ENCODE measurements at places on chromosomes 5 and 9. TPM values are rescaled to one million over a fixed set of nuclear protein-coding genes. Genes with fewer than 3 reads are reported as not detected.

PTGES gene
- polyA plus RNA-seq = 22.0 TPM

- peaks cover 8% of the 10 kb centered on the region for H3K4me1 ChIP-seq
- H3K4me3 ChIP-seq = no peak overlapping the region
- no peaks in the 10 kb centered on the region for H3K36me3 ChIP-seq
- H3K27ac ChIP-seq = no peak overlapping the region
Observed at GRCh38 chr5:163497315-163497714, 8.1 kb upstream of the MAT2B start.

DNA sequence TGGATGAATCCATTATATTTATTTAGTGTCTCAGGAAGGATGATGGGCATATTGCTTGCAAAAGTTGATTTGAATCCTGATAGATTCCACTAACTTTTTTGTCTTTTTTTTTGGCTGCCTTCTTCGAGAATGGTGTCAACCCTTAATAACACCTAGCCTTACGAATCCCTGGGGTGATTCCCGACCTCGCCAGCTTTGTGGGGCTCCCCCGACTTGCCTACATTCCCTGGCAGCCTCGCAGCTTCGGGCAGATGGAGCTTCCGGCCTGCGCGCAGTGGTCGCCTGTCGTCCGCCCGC lies 366 bp upstream of the DOCK8 start:
- no peaks in the 10 kb centered on the region for H3K36me3 ChIP-seq
- H3K4me3 ChIP-seq = peak overlapping the region; percentile 52
- no peaks in the 10 kb centered on the region for H3K4me1 ChIP-seq
- no peak for DNase-seq

GRCh38 chr5:168328814-168329213 lies 37.4 kb downstream of the WWC1 start:
- no peaks in the 10 kb centered on the region for H3K27me3 ChIP-seq
- no peak overlapping the region for H3K4me3 ChIP-seq
- no peak for DNase-seq
- no peak overlapping the region for H3K27ac ChIP-seq
- peaks cover 27% of the 10 kb centered on the region for H3K4me1 ChIP-seq

DNA sequence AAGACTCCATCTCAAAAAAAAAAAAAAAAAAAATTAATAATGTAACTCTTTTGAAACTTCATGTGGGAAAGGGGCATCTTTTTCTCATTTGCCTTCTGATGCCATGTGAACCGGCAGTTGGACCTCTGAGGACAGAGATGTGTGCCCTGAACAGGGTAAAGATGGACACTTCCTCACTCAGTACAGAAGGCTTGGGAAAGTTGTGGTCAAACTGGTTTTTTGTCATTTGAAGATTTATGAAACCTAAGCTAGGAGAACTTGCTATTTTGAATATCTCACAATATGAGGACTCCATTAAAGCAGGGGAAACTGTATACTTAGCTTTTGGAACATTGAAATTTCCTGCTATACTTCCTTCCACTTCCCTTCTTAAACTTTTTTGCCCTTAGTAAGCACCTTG lies 147.5 kb upstream of the ALDH1B1 start:
- H3K27ac ChIP-seq = no peak overlapping the region
- H3K36me3 ChIP-seq = no peaks in the 10 kb centered on the region
- no peak for DNase-seq
- no peaks in the 10 kb centered on the region for H3K4me1 ChIP-seq
- H3K27me3 ChIP-seq = peaks cover 6% of the 10 kb centered on the region

- H3K4me3 ChIP-seq = no peak overlapping the region
- no peaks in the 10 kb centered on the region for H3K4me1 ChIP-seq
- no peak overlapping the region for H3K27ac ChIP-seq
- peaks cover 57% of the 10 kb centered on the region for H3K27me3 ChIP-seq
- H3K36me3 ChIP-seq = no peaks in the 10 kb centered on the region
- peak; percentile 14 for DNase-seq
Observed at GRCh38 chr9:34896112-34896511, 62.0 kb upstream of the PHF24 start.

CSNK1G3 gene
- 29.5 TPM for polyA plus RNA-seq

- peak; percentile 41 for DNase-seq
- H3K4me1 ChIP-seq = peaks cover 16% of the 10 kb centered on the region
- H3K4me3 ChIP-seq = no peak overlapping the region
- peaks cover 19% of the 10 kb centered on the region for H3K36me3 ChIP-seq
Observed at GRCh38 chr5:53642061-53642460, 81.6 kb downstream of the NDUFS4 start.

NEURL1B gene
- polyA plus RNA-seq = 0.13 TPM

SLC12A7 gene
- polyA plus RNA-seq = 0.75 TPM

RNF180 gene
- 0.04 TPM for polyA plus RNA-seq

RUSC2 gene
- 34.0 TPM for polyA plus RNA-seq

CCL27 gene
- polyA plus RNA-seq = 0.50 TPM

PCDHB9 gene
- polyA plus RNA-seq = 1.9 TPM

GRCh38 chr5:175452166-175452565 lies 8.2 kb upstream of the DRD1 start:
- no peaks in the 10 kb centered on the region for H3K4me1 ChIP-seq
- no peak overlapping the region for H3K4me3 ChIP-seq
- peaks cover 38% of the 10 kb centered on the region for H3K27me3 ChIP-seq

DNA sequence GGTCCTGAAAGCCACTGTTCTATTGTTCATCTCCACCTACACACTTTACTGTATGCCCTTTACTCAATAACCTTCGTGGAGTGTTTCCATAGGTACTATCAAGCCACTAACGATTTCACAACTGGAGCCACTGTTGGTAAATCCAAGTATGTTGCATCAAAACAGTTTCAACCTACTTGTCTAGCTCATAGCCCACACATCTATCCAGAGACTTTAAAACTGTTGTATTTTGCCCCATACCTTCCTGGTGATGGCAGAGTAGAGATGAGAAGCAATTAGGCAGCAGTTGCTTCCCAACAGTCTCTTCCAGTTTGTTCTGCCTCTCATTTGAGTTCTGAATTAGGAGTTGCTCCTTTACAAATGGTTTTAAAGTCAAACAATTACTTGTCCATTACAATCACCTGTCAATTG lies 607 bp downstream of the FAXDC2 start:
- no peaks in the 10 kb centered on the region for H3K27me3 ChIP-seq
- H3K4me1 ChIP-seq = peaks cover 20% of the 10 kb centered on the region
- peak overlapping the region; percentile 76 for H3K4me3 ChIP-seq
- peak overlapping the region; percentile 87 for H3K27ac ChIP-seq
- no peaks in the 10 kb centered on the region for H3K36me3 ChIP-seq
- peak; percentile 81 for DNase-seq

DNA sequence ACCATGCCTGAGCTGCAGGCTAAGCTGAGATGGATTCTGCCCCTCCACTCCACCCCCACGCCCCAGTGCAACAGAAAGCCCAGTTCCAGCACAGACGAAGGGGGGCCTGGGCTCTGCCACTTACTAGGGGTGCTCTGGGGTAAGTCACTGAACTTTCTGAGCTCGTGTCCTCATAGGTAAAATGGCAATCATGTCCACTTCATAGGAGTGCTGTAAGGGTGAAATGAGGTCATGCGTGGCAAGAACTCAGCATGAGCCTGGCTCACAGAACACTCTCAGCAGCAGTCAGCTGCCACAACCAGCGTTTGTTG lies 8.4 kb upstream of the PSD2 start:
- DNase-seq = no peak
- peaks cover 17% of the 10 kb centered on the region for H3K27me3 ChIP-seq
- H3K4me1 ChIP-seq = no peaks in the 10 kb centered on the region
- H3K36me3 ChIP-seq = no peaks in the 10 kb centered on the region
- H3K27ac ChIP-seq = no peak overlapping the region

DNA sequence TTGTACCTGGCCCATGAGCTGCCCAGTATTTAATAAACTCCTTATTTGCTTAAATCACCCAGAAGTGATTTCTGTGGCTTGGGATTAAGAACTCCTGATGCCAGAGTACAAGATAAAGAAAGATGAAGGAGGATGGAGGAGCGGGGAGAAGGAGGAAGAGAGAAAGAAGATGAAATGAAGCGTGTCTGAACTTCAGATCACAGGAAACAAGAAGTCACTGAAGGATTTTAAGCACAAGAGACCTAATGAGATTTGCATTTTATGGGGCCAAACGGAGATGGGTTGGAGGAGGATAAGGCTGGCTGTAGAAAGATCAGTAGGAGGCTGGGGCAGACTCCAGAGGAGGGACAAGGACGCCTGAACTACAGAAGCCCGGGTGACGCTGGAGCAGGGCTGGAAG lies 3.1 kb downstream of the EIF4E1B start:
- peaks cover 65% of the 10 kb centered on the region for H3K27me3 ChIP-seq
- no peak overlapping the region for H3K4me3 ChIP-seq
- no peaks in the 10 kb centered on the region for H3K36me3 ChIP-seq
- H3K4me1 ChIP-seq = no peaks in the 10 kb centered on the region
- DNase-seq = no peak

DNA sequence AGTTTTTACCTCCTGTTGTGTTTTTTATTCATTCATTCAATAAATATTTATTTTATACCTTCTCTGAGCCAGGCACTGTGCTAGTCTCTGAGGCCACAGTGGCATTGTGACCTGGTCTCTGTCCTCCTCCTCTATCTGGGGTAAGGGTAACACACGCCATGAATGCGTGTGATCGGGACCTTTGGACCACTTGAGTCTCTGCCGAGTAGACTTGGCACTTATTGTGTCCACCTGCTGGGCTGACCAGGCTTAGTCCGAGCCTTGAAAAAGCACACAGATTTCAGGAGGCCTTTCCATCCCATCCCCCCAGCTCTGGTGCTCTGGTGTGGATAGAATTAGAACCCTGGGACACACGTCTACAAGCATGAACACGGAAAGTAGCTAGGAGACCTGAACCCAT lies 58.7 kb downstream of the ERGIC1 start:
- no peak overlapping the region for H3K4me3 ChIP-seq
- no peak for DNase-seq
- H3K4me1 ChIP-seq = peaks cover 20% of the 10 kb centered on the region
- H3K36me3 ChIP-seq = peaks cover 16% of the 10 kb centered on the region
- no peaks in the 10 kb centered on the region for H3K27me3 ChIP-seq

SLC27A6 gene
- 0.11 TPM for polyA plus RNA-seq

DNA sequence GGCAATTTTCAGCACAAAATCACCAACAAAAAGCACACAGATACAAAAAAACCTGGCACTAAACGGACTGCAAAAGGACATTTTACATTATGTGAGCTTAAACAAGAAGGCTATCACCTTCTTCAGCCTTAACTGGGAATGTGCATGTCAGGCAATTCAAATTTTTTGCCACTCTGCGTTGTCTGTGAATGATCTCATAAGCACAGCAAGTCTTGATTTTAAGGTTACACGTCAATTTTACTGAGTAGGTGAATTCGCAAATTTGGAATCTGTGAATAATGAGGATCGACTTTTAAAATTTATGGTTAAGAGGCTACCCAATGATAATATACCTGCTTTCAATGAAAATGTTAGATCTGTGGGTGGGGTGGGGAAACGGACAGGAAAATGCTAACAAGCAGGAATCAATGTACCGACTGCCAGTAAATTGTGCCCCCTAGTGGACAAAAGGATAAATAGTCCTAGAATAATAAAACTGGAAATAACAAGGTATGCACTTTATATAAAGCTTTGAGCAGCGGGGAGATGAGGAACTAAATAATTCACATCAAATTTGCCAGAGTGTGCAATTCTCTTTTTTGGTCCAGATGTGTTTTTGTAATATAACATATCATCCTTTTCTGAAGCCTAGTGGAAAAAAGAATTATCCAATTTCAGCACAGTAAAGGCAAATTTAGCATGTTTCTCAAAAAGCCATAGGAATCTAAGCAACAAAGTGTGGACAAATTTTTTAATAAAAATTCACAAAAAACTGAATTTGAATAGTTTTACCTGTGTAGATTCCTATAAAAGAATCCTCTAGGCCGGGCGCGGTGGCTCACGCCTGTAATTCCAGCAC lies 20.5 kb downstream of the EQTN start:
- DNase-seq = peak; percentile 67
- H3K4me3 ChIP-seq = peak overlapping the region; percentile 69
- H3K27ac ChIP-seq = no peak overlapping the region
- H3K36me3 ChIP-seq = no peaks in the 10 kb centered on the region
- peaks cover 7% of the 10 kb centered on the region for H3K4me1 ChIP-seq

GRCh38 chr9:91677331-91677730 lies 253.7 kb upstream of the NFIL3 start:
- no peaks in the 10 kb centered on the region for H3K27me3 ChIP-seq
- H3K27ac ChIP-seq = no peak overlapping the region
- peaks cover 18% of the 10 kb centered on the region for H3K4me1 ChIP-seq
- DNase-seq = no peak

DNA sequence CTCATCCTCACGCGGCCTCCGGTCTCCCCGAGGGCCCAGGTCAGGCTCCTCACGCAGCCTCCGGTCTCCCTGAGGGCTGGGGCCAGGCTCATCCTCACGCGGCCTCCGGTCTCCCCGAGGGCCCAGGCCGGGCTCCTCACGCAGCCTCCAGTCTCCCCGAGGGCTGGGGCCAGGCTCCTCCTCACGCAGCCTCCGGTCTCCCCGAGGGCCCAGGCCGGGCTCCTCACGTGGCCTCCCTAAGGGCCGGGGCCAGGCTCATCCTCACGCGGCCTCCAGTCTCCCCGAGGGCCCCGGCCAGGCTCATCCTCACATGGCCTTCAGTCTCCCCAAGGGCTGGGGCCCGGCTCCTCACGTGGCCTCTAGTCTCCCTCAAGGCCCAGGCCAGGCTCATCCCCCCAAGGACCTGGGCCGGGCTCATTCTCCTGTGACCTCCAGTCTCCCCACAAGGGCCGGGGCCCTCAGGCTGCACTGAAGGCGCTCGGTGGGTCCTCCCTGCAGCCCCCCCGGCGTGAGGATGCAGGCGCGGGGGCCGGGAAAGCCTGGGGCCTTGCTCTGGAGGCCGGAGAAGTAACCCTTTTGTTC lies 51.2 kb upstream of the FCN2 start:
- H3K27ac ChIP-seq = no peak overlapping the region
- DNase-seq = no peak
- H3K4me3 ChIP-seq = no peak overlapping the region
- peaks cover 59% of the 10 kb centered on the region for H3K36me3 ChIP-seq

DNA sequence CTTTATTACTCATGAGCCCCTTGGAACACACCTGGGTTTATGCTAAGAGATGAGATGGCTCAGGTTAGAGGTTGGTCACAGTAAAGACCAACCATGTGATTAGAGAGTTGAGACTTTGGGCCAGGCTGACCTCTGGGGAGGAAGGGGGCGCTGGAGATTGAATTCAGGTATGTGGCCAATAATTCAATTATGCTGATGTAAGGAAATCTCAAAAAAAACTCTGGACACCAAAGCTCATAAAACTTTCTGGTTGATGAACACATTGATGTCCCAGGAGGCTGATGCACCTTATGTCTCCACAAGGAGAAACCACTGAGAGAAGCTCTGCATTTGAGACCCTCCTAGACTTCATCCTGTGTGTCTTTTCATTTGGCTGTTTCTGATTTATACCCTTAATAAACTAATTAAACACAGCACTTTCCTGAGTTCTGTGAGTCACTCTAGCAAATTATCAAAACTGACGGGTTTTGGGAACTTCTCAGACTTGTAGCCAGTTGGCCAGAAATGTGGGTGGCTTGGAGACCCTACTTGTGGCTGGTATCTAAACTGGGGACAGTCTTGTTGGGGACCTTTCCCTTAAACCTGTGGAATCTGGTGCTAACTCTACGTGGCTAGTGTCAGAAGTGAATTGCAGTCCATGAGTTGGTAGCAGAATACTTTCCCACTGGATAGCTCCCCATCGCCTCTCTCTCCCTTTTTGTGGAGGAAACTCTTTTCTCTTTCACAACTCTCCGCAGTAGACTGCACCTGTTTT lies 7.5 kb upstream of the CCL27 start:
- no peak overlapping the region for H3K4me3 ChIP-seq
- DNase-seq = no peak
- H3K4me1 ChIP-seq = peaks cover 7% of the 10 kb centered on the region
- no peaks in the 10 kb centered on the region for H3K36me3 ChIP-seq

All from GM23248 (cell line).